ENCODE measurements at places on chromosomes 7 and 10.

DNA sequence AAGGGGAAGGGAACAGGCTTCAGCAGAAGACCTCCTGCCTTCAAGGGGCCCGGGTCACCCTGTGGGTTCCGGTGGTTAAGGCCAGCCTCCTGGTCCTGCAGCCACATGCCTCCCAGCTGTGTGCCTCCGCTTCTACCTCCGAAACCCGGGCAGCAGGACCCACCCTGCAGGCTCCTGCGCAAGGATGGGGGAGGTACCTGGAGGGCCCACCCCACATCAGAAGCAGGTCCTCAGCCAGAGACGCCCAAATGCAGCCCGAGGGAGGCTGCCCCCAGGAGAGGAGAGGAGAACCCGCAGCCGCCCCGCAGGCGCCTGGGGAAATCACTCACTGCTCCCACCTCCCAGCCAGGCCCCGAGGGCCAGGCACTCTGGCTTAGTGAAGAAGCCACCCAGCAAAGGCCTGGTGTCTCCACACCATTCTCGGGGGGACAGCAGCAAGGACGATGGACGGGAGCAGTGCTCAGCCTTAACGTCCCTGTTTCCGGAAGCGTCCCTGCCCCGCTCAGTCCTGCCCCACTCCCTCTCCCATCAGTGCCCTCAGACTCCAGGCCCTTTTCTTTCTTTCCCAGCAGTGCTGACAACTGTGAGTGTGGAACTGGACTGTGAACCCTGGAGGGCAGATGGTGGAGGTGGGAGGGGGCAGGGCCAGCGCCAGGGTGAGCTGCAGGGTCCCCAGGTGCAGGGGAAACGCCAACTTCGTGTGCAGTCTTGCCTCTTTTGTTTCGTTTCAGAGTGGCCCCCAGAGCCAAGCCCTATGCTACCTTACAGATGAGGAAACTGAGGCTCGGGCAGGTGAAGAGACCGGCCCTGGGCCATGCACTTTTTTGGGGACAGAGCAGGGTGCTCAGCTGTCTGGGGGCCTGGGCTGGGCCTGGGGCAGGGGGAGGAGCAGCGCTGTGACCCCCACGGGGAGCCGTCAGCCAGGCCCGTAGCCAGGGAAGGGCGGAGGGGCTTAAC is 138.0 kb downstream of the FAM53B start:
- DNase-seq, result no peak

GRCh38 chr10:59894114-59894513 is 12.2 kb downstream of the CCDC6 start:
- no peak for DNase-seq

DNA sequence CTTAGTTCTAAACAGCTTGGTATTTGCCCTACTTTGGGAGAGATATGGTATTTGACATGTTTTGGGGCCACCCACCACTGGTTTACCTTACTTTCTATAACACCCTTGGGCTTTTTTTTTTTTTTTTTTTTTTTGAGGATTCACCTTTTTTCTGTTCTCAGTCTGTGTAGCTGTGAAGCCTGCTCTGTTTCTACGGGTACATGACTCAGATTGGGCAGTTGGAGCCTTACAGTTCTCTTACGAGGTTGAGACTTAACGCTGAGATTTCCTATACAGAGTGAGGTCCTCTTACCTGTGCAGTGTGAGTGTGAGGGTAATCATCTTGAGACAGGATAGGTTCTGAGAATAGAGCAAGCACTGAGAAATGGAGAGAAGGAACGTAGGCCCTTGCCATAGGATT is 77.5 kb downstream of the CDK13 start:
- DNase-seq, result no peak

DNA sequence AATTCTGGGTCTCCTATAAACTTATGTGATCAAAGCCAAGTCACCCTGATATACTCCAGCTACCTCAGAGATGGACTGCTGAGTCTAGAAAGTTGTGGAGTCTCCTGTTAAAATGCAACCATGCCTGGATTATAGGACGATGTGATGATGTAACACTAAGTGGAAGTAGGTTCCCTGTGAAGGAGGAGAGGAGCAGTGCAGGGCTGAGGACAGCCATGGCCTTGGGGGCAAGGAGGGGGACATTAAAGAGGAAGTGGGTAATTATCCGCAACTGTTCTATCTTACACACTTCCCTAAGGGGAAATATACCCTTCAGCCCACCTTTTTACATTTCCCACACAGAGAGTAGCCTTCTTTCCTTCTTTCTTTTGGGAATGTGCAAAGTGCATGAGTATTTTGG is 63.8 kb downstream of the MTPN start:
- no peak for DNase-seq

GRCh38 chr7:100171087-100171681 is 2.8 kb upstream of the GAL3ST4 start:
- no peak for DNase-seq

DNA sequence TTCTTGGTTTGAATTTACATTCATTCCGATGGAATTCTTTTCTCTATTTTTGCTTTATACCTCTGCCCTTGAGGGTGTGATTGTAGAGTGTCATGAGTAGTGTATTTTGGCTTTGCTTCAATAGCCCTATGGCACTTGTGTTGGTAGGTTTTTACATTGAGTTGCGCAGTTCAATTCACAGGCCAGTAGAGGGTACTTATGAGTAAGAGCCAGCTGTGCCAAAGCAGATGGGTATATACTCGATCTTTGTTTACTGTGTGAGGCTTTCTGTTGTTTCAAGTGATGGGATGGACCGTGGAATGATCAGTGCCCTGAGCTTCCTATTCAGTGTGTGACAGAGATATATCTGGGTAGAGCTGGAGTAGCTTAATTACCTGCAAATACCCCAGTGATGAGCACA is 4.3 kb upstream of the AKR1C3 start:
- DNase-seq, result no peak

All from activated T-helper 1 cell treated with Interleukin-2 at 50 U/mL for 16 hours (primary cell).